Stimulated activated CD8-positive, alpha-beta memory T cell treated with anti-CD3 and anti-CD28 coated beads, Interleukin-4, amount 100 ng/mL, for 4 hours (primary cell): ENCODE measurements at places on chromosomes 3 and 15.

GRCh38 chr3:8276506-8276905 is 225.1 kb upstream of the LMCD1 start:
- no peak for DNase-seq

DNA sequence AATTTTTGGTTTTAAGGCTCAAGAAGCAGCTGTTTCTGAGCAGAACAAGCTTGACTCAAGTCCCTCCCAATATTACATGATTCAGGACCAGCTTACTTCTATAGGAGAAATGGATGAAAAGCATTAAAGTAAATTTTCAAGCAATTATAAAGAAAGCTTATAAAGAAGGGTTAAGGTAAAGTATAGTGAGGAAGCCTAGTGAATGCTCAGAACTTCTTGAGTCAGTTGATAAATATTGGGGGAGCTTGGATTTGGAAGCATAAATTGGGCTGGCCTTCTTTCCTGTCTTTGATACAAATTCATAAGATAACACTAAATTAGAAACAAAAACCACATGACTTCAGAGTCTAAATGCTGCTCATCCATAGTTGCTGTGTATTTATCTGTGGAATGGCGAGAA is 156.0 kb downstream of the CHL1 start:
- no peak for DNase-seq

DNA sequence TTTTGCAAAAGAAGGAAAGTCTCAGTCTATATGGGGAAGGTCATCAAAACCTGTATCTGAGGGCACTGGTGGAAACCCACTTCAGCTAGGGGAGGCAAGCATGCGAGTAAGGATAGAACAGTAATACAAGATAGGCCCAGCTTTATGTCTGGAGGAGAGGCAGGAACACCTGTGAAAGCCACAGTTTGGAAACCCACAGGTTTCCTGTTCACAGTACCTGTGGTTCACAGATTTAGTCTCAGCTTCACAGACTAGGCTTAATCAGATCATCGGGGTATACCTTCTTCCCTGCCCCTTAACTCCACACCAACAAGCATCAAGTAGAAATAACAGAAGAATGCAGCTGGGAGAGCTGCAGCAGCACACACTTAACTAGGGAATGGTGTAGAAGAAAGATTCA is 36.2 kb downstream of the C2CD4B start:
- DNase-seq, result no peak

DNA sequence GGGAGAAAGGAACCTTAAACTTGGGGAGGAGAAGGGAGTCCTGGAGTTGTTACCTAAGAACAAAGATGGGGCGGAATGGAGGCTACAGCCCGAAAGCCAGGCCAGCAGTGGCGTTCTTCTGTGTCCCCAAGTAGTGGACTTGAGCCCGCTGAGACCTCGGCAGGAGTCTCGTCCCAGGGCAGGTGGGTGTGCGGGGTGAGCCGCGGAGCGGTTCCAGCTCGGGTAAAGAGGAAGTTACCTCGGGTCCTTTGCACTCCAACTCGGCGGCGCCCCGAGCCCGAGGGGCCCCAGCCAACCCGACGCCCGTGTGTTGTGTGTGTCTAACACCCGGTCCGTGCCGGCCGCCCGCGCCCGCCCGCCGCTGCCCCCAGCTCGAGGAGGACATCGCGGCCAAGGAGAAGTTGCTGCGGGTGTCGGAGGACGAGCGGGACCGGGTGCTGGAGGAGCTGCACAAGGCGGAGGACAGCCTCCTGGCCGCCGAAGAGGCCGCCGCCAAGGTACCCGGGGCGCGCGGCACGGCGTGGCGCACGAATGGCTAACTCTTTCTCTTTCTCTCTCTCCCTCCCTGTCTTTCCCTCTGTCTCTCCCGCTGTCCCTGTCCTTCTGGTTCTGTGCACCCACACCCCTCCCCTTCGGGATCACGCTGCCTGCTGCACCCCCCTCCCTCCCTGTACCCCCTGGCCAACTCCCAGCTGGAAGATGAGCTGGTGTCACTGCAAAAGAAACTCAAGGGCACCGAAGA is 959 bp downstream of the TPM1 start:
- no peak for DNase-seq

GRCh38 chr3:138890555-138891187 is 55.9 kb upstream of the PIK3CB start:
- DNase-seq, result no peak

DNA sequence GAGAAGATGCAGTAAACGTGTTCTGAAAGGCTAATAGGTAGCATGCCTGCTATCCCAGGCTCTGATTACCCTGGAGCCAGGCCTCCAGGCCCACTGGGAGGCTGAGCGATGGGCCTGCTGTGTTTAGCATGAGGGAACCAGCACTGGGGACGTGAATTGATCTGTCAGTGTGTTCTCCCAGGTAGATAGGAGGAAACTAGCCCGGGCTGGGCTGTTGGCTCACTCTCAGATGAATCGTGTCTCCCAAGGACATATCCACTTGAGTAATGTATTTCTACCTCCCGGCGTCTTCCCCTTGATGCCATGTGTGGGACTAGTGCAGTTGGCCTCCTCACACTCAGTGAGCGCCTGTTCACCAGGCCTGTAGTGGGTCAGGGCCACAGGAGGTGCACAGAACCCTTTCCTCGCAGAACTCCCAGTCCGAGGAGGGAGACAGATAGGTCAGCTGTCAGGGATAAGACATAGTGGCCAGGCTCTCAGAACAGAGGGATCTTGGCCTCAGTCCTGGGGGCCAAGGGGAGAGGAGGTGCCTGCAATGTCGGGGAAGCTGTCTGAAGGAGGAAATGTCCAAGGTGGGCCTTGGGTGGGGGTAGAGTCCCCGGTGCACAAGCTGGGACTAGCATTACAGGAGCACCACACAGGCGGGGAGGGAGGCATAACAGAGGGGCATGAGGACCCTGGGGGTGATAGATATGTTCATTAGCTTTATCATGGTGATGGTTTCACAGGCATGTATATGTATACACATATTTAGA is 111.7 kb downstream of the DNAJB8 start:
- DNase-seq, result no peak

- DNase-seq, result no peak
Observed at GRCh38 chr3:72698154-72698917, 149.9 kb downstream of the SHQ1 start.

DNA sequence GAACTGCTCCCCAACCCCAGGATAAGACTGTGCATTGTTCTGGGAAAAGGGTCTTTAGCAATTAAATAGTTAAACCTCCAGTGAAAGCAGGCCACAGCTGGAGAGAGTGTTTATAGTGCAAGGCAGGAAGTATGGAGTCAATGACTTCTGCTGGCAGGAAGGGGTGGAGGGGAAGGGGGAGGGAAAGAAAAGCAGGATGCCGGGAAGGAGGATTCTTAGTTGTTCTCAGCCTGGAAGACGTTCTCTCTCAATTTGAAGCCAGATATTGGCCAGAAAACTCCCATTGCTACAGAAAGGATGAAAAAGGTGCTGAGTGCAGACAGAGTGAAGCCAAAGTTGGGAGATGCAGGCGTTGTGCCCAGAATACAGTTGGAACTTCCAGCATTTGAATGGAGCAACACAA is 35.7 kb upstream of the ACTL6A start:
- no peak for DNase-seq
